ENCODE measurements at places on chromosomes 4 and X.

- no peak for DNase-seq
These were observed 36.5 kb downstream of the DCTD start for GRCh38 chr4:182880387-182881356.

- peak; percentile 82 for DNase-seq
These were observed 14.2 kb downstream of the ELOVL6 start for GRCh38 chr4:110184140-110184790.

DNA sequence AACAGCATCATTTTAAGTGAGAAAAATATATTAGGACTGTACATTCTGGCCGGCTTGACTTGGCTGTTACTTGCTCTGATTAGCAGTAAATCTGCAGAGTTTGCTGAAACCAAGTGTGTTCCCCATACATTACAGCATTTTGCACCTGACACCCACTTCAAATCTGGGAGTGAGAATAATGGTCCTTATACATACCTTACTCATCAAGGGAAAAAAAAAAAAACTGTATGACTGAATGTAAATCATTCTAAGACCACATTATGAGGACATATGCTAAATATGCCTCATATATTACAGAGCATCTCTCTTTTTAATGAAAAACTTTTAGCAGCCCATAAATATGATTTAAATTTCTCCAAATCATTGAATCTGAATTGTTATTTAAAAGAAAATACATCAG, 406.7 kb downstream of the SPOCK3 start:
- DNase-seq = no peak

- DNase-seq = no peak
These were observed 14.1 kb downstream of the CD40LG start for GRCh38 chrX:136662104-136662503.

DNA sequence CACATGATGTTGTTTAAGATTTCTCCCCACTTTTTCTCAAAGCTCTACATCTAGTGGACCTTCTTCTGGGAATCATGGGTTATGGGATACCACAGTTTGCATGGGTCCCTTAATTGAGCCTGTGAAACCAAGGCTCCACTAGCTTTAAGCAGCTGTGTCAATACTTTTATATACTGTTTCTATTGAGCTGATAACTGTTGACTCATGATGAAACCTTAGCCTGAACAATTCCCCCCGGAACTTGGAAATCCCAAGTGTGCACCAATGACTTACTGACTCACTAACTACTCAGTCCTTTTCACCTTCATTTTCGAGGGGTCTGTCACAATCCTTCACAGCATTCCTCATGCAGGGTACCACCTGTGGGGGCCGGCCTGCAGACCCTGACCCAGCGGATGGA, 12.7 kb upstream of the SPIN4 start:
- no peak for DNase-seq

GRCh38 chr4:7217474-7218321, 25.4 kb downstream of the SORCS2 start:
- no peak for DNase-seq

DNA sequence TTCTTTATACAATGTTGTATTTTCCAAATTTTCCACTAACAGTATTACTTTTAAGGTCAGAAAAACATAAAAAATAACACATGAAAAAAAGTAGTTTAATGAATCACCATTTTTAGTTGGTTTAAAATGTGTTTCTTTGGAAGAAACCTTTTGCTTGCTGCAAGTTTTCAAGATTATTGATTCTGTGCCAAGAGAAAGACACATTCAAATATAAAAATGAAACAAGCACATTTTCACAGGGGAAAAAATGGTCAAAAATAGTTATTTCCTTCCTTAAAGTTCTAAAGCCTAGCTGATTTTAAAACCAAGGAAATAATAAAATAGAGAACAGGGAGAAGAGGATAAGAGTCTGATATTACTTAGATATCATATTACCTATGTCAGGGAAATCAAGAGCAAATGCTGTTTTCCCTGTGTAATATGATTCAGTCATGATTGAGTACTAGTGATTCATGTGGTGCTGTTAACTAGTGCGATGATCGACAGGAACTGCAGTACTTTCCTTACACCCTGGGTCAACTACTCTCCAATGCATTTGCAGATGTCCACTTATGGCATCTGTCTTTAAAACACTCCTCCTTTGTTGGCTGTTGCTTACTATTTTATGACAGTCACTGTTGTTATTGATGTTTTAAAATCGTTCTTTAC, 103.8 kb downstream of the CAMK2D start:
- DNase-seq = no peak

DNA sequence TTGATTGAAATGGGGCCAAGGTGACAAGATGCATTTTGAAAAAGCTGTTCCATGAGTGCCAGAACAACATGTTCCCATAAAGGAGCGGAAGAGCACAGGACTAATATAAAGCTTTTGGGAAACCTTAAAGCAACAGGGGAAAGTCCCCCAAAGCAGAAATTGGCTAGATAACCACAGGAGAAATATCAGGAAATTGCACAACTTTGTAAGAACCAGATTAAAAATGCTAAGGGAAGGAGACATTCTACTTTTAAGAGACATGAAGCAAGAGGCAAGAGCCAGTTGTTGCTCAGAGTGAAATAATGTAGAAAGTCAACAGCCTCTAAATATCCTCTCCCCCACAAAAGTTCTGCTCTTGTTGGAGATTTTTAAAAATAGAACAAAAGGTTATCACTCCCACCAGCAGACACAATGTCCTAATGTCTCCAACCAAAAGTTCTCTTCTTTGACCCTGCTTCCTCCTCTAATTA, 85.2 kb upstream of the LNX1 start:
- no peak for DNase-seq

DNA sequence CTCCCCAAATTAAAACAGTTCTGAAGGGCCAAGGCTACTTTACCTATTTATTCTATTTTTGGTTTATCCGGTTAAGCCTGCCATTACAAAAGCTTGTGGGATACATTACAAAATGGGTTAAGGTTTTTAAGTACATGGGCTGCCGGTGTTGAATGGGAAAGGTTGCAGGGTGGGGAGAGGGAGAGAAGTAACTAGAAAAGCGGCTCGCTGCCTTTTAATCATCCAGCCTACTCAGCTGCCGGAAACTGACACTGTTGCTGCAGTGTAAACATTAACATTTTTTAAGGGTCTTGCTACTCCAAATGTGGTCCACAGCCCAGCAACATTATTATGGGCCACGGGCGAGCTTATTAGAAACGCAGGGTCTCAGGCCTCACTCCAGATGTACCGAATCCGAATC, 1.5 kb upstream of the IL1RAPL1 start:
- no peak for DNase-seq

- no peak for DNase-seq
These were observed 776.8 kb downstream of the CCSER1 start for GRCh38 chr4:90904021-90904420.

All from RCC 7860 (cell line).